ENCODE measurements at places on chromosomes 5 and 9. TPM values are rescaled to one million over a fixed set of nuclear protein-coding genes. Genes with fewer than 3 reads are reported as not detected.

DNA sequence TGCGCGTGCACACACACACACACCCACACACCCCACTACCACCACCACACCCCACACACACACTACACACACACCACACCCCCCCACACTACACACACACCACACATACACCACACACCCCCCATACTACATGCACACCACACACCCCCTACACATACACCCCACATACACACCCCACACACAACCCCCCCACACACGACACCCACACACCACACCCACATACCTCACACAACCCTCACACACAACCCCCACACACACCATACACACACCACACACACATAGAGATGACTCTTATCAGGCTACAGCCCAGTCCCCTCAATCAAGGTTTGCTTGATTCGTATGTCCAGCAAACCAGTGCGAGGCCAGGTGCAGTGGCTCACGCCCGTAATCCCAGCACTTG lies 25.7 kb downstream of the SLC46A2 start:
- no peak for DNase-seq

GRCh38 chr5:177994561-177995190 lies 1.4 kb downstream of the PROP1 start:
- no peak for DNase-seq

- no peak for DNase-seq
Observed at GRCh38 chr5:155908543-155908942, 418.4 kb upstream of the SGCD start.

- peak; percentile 9 for DNase-seq
Observed at GRCh38 chr9:87337335-87338087, 160.2 kb upstream of the DAPK1 start.

- DNase-seq: no peak
Observed at GRCh38 chr5:51273021-51273420, 110.2 kb upstream of the ISL1 start.

DNA sequence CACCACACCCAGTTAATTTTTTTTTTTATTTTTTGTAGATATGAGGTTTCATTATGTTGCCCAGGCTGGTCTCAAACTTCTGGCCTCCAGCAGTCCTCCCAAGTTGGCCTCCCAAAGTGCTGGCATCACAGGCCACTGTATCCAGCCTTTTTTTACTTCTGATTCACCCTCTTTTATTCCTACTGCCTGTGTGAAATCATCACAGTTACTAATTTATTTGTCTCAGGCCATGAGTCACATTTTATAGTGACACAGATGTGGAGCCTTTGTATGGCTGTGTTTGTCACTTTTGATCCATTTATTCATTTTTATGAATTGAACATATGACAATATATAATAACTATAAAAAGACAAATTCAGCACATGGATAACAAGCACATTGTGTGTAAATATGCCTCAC lies 67.1 kb upstream of the SNX2 start:
- no peak for DNase-seq

DNA sequence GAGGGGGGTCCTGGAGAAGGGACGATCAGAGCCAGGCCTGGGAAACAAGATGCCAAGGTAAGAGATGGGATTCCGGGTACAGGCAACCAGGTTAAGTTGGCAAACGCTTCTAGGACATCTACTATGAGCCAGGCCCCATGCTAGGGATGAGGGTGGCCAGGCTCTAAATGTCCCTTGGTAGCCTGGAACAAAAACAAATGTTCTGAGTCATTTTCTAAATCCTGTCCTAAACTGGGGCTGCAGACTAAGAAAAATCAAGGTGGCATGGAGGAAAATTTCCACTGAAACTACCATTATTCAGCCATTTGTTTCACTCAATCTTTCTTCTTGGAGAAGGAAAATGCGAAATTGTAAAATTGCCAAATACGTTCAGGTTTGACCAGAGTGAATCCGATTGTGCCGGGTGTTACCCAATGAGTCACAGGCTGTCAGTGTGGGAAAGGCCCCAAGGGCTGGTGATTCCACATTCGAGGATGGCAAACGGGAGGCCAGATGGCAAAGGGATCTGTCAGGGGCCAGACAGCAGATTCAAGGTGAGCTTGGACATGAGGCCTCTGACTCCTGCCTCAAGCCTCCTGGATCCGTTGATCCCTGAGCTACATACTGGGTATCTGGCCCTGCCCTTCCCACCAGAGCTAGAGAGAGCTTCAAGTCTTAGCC lies 57.6 kb downstream of the PAX5 start:
- DNase-seq: peak; percentile 82

DNA sequence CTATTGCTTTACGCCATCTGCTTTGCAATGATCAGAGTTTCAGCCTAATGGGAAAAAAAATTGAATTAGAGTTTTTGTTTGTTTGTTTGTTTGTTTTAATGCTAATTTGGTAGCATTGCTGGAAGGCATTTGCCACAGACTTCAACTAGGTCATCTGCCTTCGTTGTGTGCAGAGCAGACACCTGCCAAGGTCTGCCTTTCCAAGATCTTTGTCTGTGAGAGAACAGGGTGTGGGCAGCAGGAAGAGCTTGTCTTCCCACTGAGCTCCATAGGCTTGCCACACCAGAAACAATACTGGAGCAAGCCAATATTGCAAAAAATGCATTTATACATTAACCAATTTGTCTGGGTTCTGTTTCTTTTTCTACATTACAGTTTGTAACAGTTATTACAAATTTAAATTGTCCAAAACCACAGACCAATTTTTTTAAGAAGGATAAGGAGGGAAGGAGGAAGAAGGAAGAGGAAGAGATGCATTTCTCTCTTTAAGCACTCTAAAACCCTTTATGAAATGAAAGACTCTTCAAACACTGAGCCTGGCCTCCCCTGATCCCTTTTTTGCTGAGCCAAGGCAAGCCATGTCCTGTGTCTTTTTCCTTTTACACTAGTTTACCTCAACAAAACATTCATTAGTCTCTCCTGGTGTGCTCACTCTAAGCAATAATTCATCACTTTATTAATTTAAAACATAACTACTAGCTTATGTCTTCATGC lies 210.5 kb downstream of the SNX18 start:
- DNase-seq: no peak

- no peak for DNase-seq
Observed at GRCh38 chr9:1709347-1709746, 305.8 kb upstream of the SMARCA2 start.

DNA sequence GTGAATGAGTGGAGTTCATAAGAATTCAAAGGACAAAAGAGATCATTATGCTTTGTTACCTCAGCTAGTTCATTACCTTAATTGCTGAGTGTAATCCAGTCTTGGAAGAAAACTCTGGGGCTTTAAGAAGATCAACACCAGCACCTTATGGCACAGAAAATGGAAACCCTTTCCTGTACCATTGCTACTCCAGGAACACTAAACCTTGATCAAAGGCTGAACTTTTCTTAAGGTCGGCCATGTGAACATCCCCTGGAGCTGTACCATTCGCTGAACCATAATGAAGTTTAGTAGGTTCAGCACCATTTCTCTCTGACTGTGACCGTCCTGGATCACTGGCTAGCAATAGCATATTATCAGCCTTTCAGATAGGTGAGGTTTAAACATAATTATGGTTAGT lies 97.4 kb downstream of the PBX3 start:
- DNase-seq: peak; percentile 49

DNA sequence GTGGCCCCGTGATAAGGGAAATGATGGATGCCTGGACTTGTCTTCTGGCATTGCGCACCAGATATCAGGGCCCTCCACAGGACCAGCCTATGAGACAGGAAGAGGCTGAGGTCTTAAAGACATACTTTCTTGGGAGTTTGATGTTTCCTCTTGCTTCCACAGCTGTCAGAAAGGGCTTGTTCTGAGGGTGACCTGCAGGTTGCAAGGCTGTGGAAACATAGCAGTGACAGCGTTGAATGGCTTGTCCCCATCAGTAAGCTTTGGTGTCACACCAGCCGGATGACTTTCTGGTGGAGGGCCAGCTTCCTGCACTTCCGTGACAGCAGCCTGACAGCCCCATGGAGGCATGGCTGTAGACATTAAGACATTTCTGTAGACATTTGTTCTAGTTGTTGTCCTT lies 143.2 kb downstream of the C9orf152 start:
- no peak for DNase-seq

GRCh38 chr9:120636194-120636957 lies 56.4 kb upstream of the CDK5RAP2 start:
- no peak for DNase-seq

GRCh38 chr5:33975852-33976251 lies 8.6 kb downstream of the SLC45A2 start:
- DNase-seq: no peak

DNA sequence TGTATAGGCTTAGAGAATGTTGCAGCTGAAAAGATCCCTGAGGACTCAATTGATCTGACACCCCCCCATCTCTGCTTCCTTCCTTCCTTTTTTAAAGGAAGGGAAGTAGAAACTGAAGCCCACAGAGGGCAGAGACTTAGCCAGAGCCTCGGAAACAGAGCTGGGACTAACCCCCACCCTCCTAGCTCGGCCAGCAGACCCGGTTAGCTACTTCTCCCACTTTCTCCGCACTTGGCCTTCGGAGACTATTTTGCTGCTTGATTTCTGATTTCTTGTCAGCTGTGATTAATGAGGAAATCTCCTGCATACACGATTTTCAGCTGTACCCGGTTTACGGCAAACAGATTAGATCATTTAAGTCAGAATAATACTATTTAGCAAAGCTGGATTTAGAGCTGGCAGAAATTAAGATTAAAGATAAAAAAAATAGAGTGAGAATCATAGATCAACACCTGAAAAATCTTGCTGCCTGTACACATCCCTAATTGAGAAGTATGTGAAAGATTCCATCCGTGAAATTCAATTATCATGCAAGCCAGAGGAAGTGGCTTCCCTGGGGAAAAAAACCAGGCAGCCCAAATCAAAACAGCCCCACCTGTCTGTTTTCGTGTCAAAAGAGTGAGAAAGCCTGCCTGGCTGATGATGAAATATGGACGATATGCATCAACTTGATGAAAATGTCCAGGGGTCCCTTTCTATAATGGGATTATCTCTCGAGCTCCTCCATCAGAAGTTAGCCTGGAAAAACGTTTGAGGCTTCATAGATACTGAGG lies 159.5 kb upstream of the SHB start:
- no peak for DNase-seq

- DNase-seq: no peak
Observed at GRCh38 chr5:120806202-120806601, 342.1 kb downstream of the PRR16 start.

Gene SLC6A19
- total RNA-seq: not detected

Gene PLEKHG4B
- 0.09 TPM for total RNA-seq

Gene MYORG
- 35.0 TPM for total RNA-seq

Gene PRR7
- total RNA-seq: 10.6 TPM

Gene CNTFR
- not detected for total RNA-seq

Gene MYOT
- 3.0 TPM for total RNA-seq
